COR-L47 (cell line): ENCODE measurements at places on chromosomes 4 and X.

DNA sequence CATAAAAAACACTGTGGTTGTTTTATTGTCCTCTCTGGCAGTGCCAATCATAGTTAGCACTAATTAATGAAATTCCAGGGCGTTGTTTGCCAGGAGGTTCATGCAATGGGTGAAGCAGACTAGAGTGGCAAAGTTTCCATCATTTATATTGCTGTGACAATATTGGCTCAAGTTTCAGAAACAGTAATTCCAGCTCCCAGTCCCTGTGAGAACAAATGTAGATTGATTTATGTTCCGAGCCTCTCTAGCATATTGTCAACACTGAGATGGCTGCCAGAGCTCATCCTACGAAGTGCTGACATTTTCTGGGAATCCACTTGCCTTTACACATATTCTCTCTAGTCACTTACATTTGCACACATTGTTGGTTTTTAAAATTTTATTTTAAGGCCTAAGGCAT, 440.0 kb upstream of the IGFBP7 start:
- peak; percentile 61 for DNase-seq

DNA sequence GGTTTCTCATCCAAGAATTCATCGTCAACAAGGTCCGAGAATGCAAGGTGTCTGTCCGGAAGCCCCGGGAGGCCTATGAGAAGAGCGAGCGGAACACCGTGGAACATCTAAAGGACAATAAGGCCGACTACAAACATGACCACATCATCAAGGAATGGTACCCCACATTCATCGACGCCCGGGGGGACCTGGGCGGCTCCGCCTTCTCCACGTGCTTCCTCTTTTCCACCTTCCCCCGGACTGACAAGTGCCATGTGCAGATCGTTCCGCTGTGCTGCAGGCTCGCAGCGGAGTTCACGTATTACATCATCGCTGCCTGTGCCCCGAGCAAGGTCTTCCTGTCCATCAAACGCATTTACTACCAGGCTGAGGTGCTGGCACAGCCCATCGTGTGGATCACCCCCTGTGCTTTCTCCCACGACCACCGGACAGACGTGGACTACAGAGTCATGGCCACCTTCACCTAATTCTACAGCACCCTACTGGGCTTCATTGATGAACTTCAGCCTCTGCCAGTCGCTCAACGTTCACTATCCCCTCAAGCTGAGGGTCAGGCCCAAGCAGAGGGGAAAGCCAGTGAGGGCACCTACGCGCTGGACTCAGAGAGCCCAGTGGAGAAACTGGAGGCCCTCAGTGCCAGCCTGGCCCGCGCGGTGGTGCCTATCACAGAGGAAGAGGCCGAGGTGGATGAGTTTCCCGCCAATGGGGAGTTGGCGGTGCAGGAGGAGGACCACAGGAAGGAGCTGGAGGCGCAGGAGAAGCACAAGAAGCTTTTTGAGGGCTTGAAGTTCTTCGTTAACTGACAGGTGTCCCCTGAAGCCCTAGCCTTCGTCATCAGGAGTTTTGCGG, 125.9 kb upstream of the PABPC4L start:
- no peak for DNase-seq

- DNase-seq, result peak; percentile 12
Measured at GRCh38 chrX:12496343-12496742, 294.9 kb upstream of the PRPS2 start.

DNA sequence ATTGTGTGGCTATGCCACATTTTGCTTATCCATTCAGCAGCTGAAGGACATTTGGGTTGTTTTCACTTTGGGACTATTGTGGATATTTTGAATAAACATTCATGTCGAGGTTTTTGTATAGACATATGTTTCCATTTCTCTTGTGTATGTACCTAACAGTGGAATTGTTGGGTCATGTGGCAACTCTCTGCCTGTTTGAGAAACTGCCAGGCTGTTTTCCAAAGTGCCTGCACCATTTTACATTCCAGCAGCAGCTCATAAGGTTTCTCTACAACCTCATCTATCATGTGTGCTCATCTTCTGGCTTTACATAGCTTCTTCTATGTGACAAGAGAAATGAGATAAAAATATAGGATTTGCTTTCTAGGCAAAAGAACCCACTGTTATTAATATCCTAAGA, 29.5 kb upstream of the TSPAN5 start:
- DNase-seq, result no peak

DNA sequence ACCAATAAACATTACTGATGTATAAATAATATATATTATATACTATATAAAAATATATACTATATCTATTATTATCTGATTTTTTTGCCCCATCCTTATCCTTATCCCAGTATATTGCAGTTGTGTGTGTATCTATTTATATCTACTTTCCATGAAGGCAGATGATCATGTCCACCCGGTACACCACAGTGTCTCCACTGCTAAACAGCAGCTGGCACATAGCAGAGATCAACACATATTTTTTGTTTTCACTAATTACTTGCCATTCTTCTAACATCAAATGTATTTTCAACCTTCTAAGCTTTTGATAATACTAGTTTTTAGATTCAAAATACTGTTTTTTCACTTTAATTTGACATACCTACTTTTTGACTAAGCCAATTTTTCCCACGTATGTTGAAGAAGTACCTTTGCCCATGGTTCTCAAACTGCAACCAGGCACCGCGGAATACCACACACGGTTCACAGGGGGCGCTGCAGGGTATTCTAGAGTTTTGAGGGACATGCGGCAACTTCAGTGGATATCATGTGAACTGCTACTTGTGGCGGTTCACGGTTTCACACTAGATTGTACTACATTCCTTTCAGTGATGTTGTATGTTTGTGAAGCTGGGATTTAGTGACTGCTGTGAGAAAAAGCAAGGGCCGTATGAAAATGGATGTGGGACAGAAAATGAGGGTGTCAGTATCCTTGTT, 182.5 kb upstream of the NPY2R start:
- DNase-seq, result peak; percentile 30

GRCh38 chr4:150751648-150752047, 169.7 kb downstream of the MAB21L2 start:
- no peak for DNase-seq

- DNase-seq, result no peak
Measured at GRCh38 chr4:120636120-120636630, 286.4 kb downstream of the PRDM5 start.

- DNase-seq, result no peak
Measured at GRCh38 chr4:66404141-66404540, 733.9 kb upstream of the EPHA5 start.

- no peak for DNase-seq
Measured at GRCh38 chrX:103556963-103557612, 28.2 kb upstream of the TCEAL4 start.

GRCh38 chr4:87805971-87806370, 6.6 kb downstream of the IBSP start:
- DNase-seq, result no peak

DNA sequence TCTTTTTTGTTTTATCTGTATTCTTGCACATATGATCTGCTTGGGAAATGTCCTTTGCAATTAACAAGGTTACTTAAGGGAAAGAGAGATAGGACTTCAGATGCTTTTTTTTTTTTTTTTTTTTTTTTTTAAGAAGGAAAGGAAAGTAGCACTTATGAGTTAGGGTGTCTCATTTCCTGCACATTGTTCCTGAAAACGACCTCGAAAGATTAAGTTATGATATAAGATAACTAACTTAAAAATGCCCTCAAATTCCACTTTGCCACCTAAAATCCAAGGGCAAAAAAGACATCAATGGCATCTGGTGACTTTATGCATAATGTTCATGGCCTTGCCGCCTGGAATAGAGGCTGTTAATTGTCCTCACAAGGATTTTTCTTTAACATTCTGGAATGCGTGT, 44.9 kb downstream of the PCDH7 start:
- no peak for DNase-seq

- no peak for DNase-seq
Measured at GRCh38 chr4:109989044-109989443, 76.4 kb downstream of the EGF start.

DNA sequence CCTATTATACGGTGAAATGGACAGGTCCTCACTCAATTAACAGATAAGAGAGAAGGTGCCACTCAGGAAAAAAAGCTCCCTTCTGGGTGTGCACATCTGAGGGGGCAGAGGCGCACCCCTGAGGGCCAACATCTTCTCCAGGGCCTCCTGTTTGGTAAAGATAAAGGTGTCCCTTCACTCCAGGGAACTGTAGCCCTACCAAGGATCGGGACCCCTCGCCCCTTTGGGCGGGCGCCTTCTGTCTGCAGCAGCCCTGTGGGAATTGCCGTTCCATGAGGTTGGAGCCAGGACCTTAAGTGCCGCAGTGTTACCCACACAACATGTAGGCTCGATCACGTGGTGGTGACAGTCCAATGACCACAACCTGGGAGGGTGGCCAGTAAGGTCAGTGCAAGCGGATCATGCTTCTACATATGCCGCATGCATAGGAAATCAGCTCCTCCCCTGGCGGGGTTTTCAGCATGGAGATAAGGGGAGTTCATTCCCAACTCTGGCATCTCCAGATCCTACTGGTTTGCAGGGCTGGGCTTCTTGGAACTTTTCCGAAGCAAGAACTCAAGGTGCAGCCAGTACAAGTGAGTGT, 253.3 kb downstream of the EVC2 start:
- DNase-seq, result no peak

DNA sequence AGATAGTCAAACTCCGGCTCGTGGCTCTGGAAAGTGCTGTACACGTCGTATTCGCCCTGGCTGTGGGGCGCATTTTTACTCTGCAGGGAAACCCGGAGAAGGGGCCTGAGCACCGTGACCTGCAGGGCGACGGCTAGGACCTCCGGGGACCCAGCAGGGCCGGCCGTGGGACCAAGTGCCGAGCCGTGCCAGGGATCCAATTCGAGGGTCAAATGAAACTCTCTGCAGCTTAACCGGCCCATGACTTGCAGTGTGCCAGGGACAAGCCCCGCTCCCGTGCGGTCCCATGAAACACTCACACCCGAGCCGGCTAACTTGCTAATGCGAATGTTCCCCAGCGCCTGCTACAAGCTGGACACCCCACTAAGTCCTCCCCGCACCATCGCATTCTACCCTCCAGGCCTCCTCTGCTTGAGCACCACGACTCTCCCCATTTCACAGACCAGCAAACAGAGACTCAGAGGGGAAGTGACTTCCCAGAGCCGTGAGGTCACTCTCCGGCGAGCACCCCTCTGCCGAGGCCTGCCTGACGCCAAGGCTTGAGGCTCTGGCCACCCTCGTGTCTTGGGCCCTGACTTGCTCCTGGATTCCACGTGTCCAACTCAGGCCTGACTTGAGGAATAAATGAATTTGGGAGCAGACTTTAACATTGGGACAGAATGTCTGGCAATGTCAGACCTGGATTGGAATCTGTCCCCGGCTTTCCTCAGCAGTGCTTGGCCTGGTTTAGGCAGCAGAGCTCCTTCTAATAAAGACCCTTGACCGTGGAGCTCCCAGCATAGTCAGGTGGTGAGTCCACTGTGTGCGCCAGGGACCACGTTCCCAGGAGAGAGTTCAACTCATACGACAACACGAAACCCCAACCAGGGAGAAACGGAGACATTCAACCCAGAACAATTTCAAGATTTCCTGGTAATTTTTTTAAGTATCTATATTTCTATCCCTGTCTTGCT, 93.6 kb downstream of the PPP2R2C start:
- no peak for DNase-seq

GRCh38 chr4:159526172-159526571, 423.3 kb downstream of the RAPGEF2 start:
- DNase-seq, result no peak

DNA sequence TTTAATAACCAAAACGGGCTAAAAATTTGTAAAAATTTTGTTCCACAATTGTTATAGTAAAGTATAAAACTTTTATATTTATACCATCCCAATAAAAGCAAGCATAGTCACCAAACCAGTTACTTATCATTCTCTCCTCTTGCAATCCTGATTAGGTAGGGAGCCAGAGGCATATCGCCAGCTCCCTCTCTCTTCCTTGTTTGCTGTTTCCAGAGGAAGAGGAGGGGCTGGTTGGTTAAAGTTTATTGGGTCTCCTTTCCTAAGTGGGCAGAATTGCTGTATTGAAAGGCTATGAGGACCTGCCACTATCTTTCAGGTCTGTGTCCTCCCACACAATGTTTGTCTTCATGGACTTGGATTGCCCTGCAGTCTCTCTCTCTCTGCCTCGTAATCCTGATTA, 29.6 kb upstream of the BBS12 start:
- no peak for DNase-seq

DNA sequence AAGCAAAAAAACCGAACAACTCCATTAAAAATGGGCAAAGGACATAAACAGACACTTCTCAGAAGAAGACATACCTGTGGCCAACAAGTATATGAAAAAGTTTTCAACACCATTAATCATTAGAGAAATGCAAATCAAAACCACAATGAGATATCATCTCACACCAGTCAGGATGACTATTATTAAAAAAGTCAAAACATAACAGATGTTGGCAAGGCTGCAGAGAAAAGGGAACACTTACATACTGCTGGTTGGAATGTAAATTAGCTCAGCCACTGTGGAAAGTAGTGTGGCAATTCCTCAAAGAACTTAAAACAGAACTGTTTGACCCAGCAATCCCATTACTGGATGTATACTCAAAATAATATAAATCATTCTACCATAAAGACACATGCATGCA, 436.3 kb downstream of the KLHL13 start:
- no peak for DNase-seq

- peak; percentile 75 for DNase-seq
Measured at GRCh38 chr4:18593297-18594002, 571.9 kb upstream of the LCORL start.

DNA sequence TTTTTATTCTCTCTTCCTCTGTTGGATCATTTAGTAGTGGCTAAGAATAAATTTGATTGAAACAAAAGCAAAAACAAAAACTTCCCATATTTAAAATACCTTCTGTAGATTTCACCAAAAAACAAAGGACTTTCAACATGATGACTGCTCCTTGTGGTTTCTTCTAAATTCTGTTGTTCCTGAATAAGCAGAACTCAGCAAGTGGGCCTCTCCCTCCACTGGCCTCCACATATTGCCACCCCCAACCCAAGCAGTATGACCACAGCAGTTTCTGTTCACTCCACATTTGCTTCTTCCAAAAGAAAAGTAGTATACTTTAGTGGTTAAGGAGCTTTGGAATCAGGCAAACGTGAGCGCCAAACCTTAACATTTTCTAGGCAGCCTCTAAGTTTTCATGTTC, 114.7 kb downstream of the COX18 start:
- DNase-seq, result no peak

DNA sequence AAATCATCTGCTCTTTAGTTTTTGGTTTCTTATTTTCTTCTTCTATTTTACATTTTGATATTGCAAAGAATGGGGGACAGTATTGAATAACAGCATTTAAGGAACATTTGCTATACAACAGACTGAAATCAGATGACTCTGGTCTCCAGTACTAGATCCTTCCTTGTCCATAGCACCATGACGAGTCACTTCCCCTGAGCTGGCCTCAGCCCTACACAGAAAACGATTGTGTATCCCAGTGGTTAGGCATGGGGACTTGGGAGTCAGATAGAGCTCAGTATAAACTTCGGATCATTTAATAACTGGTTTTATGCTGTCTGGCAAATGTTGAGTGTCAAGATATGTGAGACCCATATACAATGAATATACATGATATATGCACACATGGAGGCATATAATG, 44.7 kb upstream of the BEX4 start:
- DNase-seq, result no peak

DNA sequence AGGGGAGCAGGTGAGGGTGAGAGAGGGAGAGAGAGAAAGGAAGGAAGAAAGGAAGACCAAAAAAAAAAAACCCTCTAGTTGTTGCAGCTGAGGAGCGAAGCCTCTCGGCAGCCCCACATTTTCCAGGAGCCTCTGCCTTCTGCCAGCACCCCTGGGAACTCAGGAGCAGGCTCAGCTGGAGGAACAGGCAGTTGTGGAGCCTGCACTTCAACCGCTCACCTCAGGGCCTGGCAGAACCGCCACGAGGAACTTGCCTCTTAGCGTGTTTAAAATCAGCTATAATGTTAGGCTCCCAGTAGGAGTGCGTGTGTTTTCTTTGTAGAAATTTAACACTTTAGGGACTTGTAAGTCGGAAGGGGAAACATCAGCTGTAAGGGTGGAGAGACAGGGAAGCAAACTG, 65.7 kb downstream of the SEL1L3 start:
- no peak for DNase-seq
